ENCODE measurements at places on chromosomes 16 and 17. TPM values are rescaled to one million over a fixed set of nuclear protein-coding genes. Genes with fewer than 3 reads are reported as not detected.

- DNase-seq: no peak
Observed at GRCh38 chr16:27301236-27301861, 12.4 kb upstream of the IL4R start.

SLFN14 gene
- under 0.01 TPM for total RNA-seq

DNA sequence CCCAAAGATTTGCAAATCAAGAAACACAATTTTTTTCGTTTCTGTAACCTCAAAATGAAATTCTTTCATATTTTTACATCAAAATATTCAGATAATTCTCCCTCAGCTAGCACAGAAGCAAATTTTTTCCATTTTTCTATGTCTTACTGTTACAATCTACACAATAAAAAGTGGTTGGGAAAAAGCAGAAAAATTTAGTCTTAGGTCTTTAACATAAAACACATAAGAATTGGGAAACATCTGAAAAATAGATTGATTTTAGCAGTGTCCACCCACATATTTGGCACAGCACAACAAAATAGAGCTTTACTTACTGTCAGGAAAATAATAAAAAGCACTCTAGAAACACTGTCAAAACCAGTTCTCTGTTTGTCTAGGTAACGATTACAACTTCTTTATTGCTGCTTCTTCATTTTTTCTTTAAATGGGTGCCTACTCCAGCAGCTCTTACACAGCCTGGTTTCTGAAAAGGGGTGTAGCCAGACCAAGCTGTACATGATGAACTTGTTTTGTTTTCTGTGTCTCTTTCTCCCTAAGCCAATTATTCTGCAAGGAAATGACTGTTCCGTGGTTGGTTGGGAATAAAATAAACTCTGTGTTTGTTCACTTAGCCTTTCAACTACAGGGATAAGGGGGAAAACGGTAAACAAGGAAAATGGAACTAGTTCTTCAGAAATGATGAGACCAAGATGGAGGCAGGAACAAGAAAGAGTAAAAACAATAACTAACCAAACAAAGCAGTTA lies at the start of gene ABCA6:
ABCA6 (minus strand) TSS at position 465 of the 744 bp plus-strand sequence. CDS start 1,192 bp downstream, outside the sequence.
- peak; percentile 36 for DNase-seq

DNA sequence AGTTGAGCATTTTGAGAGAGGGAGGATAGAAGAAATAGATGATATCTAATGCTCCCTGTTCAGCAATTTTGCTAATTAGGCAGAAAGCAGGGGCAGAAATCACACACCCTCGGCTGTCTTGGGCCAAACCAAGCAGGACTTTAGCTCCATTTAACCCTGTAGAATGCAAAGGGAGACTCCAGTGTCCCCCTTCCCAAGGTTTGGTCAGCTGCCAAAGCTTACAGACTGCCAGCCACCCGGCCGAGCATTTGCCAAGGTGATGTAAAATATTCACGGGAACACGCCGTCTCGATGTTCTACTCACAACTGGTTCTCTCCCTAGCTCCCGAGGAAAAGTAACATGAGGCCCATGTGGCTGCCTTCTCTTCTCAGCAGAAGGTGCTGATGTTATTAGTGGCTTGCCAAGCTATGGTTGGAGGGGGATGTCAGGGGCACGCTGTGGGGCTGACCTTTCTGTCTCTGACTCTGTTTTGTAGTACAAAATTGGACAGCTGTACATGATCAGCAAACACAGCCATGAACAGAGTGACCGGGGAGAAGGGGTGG lies 155.3 kb downstream of the PITPNC1 start:
- peak; percentile 35 for DNase-seq

DNA sequence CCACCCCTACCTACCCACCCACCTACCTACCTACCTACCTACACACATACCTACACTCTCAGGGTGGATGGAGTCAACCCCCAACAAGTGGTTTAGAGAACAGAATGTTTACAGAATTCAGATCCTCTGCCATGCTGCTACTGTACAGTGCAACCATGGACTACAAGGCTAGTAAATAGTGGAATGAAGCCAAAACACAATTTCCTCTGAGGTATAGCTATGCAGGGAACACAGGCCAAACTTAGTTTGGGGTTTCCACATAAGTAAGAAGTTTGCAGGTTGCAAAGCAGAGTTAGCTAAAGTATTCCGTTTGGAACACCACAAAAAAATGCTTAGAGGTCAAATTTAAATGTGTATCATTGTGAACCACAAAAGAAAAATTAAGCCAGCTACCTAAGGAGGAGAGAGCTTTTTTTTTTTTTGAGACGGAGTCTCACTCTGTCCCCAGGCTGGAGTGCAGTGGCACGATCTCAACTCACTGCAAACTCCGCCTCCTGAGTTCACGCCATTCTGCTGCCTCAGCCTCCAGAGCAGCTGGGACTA lies 2.7 kb upstream of the AP1G1 start:
- DNase-seq: no peak

DNA sequence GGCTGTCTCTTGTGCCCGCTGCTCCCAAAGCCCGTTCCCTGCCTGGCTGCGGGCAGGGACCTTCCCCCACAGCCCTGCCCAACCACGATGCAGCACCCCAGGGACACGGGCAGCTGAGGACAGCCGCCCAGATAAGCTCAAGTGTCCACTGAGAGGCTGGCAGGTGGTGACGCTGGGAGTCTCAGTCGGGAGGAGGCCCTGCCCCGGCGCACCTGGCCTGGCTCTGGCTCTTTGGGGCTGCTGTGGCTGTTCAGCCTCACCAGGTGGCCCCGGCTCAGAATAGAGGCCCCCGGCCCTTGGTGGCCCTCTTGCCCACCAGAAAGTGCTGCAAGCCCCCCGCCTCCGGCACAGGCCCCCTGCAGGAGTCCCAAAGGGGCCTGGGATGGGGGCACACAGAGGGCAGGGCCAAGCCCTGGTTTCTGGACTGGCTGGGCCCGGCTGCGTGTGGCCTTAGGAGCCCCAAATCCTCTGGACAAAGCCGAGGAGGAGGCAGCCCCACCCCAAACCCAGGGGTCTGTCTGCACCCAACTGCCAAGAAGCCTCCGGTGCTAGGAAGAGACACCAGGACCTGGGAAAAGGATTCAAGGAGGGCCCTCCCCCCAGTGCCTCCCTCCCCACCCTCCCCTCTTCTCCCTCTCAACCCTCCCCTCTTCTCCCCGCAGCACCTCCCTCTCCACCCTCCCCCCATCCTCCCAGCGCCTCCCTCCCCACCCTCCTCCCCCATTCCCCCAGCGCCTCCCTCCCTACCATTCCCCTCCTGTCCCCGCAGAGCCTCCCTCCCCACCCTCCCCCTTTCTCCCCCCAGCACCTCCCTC lies 5.3 kb downstream of the NTHL1 start:
- DNase-seq: no peak

DNA sequence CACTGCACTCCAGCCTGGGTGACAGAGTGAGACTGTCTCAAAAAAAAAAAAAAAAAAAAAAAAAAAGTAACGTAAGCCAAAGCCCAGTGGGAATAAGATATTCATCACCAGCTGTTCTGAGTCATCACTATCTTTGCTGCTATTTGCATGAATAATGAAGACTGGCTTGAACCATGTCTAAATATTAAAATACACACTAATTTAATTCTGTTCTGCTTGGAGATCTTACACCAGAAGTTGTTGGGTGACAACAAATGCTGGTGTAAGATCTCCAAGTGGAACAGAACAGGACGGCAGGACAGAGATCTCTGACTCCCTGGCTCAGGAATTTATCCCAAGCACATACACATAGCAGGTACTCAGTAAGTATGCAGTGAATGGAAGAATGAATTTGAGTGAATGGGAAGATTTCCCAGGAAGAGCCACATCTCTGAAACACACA lies 19.6 kb downstream of the DNAH17 start:
- peak; percentile 95 for DNase-seq

TP53TG3 gene
- not detected for total RNA-seq

DNA sequence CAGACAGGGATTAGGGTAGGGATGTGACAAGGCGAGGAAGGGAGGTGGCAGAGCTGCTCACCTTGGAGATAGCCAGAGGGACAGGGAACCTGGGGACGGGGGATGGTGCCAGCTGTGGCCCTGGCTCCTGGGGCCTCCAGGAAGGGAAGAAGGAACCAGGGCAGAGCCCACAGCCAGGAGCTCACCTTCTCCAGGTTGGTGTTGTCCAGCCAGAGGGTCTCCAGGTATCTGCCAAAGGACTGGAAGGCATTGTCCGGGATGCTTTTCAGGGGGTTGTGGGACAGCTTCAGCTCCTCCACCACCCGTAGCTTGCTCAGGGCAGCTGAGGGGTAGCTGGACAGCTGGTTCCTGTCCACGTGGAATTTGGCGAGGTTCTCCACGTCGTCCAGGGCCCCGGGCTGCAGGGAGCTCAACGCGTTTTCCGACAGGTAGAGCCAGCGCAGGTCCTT lies 801 bp downstream of the CHAD start:
- peak; percentile 91 for DNase-seq

RNU2-1 gene
- total RNA-seq: not detected

DNA sequence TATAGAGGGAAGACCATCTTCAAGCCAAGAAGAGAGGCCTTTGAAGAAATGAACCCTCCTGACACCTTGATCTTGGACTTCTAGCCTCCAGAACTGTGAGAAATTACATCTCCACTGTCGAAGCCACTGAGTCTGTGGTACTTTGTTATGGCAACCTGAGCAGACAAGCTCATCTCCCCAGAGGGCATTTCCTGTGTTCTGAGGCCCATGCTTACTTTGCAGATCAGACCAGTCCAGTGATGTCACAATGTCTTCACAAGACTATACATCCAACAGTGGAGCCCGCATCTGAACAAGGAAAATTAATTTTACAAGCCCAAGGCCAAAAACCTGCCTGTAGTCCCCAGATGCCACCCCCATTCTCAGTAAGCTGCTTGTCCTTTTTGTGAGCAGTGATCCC lies 14.8 kb upstream of the C17orf113 start:
- no peak for DNase-seq

KRT28 gene
- total RNA-seq: not detected

DNA sequence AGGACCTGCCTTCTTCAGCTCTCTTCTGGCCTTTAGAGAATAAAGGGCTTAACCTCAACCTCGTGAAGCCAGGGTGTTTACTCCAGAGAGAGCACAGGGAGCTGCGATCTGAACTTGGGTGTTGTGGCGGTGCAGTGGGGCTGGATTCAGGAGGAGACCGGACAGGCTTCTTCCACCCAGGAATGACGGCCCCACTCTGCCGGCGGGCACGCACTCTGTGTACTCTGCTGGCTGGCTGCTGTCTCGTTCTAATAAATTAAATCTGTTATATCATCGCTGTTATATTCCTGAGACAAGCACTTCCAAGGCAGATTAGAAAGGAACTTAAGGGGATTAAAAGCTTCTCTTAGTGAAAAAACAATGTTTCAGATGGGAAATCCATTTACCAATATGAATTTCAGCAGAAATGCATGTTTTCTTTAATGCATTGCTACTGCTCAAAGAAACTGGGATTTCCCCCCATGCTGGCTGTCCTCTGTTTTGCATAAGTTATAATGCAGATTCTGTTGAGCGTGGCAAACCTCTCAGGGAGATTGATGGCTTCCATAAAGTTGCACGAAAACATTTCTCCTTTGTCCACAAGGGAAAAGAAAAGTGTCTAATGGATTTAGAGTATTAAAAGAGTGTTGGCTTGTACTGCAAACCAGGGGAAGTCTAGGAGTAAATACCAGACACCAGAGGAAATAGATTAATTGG lies 168.6 kb upstream of the IRX3 start:
- DNase-seq: peak; percentile 73

GRCh38 chr17:8176998-8177731 lies 985 bp upstream of the TMEM107 start:
- no peak for DNase-seq

CD300LB gene
- total RNA-seq: not detected

ACSM2A gene
- total RNA-seq: not detected

GRCh38 chr16:66695471-66695934 lies 1.0 kb downstream of the CMTM4 start:
- peak; percentile 90 for DNase-seq

HS3ST2 gene
- under 0.01 TPM for total RNA-seq

GRCh38 chr16:8924214-8924613 lies 39.5 kb downstream of the USP7 start:
- DNase-seq: peak; percentile 35

PRR29 gene
- total RNA-seq: 0.88 TPM

SOST gene
- not detected for total RNA-seq

- no peak for DNase-seq
Observed at GRCh38 chr16:83903751-83904150, 4.8 kb downstream of the MLYCD start.

GRCh38 chr17:78497115-78497540 lies 80.1 kb downstream of the DNAH17 start:
- DNase-seq: peak; percentile 98

DNA sequence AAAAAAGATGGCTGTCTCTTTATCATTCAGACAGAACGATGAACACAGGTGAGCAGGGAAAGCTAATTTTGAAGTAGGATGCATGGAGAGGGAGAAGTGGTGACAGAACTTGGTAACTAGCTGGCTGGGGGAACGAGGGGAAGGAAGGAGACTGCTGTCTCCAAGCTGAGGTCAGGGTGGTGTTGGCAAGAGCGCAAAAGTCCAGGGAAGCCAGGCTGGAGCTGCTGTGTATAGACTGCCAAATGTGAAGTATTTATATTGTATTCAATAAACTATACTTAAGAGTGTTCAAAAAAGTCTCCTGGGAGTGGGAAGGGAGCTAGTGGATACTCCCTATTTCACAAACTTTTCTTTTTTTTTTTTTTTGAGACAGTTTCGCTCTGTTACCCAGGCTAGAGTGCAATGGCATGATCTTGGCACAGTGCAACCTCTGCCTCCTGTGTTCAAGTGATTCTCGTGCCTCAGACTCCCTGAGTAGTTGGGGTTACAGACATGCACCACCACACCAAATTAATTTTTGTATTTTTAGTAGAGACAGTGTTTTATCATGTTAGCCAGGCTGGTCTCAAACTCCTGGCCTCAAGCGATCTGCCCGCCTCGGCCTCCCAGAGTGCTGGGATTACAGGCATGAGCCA lies 8.2 kb downstream of the TMEM106A start:
- no peak for DNase-seq

GRCh38 chr16:57938936-57939871 lies 31.7 kb downstream of the CNGB1 start:
- peak; percentile 77 for DNase-seq

DNA sequence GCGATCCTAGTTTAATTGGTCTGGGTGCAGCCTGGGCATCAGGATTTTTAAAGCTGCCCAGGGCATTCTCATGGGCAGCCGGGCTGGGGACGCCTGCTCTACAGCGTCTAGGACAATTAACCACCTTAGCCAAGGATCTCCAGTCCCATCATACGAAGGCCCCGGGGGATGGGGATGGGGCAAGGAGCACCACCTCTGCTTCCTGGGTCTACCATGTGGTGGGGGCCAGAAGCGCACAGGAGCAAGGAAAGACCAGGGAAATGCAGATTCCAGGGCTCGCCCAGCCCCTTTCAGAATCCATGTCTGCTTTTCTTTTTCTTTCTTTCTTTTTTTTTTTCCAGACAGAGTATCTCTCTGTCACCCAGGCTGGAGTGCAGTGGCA lies 29.3 kb downstream of the TBC1D16 start:
- DNase-seq: peak; percentile 45

Data from osteoblast (primary cell).